Bronchial epithelial cell (primary cell): ENCODE measurements at places on chromosomes 16 and 17.

GRCh38 chr17:80476877-80477646, 655 bp upstream of the NPTX1 start:
- no peak for DNase-seq

- no peak for DNase-seq
Observed at GRCh38 chr16:89120921-89121351, 27.3 kb downstream of the ACSF3 start.

- peak; percentile 10 for DNase-seq
Observed at GRCh38 chr17:34562387-34562786, 17.0 kb upstream of the TMEM132E start.

DNA sequence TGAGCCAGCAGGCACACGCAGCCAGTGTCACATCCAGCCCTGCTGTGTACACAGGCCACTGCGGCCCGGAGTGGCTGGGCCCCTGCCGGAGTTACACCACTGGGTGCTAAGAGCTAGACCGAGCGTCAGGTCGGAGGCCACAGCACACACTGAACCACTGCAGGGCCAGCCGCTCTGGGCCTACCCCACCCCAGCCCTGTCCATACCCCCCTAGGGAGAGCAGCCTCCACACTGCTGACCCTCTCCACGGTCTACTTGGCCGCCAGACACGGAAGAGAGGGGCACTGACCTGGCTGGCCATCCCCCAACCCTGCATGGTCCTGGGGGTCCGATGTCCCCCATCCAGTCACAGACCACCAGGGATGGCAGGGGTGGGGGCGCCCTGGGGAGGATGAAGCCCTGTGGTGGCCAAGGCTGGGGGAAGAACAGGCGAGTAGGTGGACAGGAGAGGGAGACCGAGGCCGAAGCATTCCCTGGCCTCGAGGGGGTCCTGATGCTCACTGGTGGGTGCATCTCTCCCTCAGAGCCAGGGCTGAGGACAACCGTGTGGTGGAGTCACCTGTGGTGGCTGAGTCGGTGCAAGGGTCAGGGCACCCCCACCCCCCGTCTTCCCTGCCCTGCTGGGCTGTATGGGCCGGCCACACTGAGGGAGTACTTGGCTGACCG, 34.9 kb upstream of the ZC3H18 start:
- DNase-seq, result no peak
